ENCODE measurements at places on chromosomes 2 and 18.

DNA sequence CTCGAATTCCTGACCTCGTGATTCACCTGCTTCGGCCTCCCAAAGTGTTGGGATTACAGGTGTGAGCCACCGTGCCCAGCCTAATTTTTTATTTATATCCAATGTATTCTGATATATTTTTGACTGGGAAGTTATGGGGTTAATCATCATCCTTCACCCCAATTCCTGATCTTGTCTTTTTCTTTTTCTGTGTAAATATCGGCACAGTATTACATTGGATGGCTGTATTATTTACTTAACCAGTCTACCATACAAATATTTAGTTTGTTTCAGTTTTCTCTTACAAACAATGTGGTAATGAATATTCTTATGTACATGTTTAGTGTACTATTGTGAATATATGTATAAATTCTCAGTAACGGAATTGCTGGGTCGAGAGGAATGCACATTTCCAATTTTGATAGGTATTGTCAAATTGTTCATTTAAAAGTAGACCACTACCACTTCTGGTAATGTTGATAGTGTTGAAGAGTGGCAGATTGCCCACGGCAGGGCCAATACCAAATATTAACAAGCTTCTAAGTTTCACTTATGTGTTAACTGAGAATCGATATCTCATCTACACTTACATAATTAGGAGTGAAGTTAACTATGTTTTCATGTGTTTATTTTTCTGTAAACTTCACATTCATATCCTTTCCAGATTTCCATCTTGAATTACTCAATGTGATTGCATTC lies 196.7 kb downstream of the ALPK2 start:
- DNase-seq, result no peak

DNA sequence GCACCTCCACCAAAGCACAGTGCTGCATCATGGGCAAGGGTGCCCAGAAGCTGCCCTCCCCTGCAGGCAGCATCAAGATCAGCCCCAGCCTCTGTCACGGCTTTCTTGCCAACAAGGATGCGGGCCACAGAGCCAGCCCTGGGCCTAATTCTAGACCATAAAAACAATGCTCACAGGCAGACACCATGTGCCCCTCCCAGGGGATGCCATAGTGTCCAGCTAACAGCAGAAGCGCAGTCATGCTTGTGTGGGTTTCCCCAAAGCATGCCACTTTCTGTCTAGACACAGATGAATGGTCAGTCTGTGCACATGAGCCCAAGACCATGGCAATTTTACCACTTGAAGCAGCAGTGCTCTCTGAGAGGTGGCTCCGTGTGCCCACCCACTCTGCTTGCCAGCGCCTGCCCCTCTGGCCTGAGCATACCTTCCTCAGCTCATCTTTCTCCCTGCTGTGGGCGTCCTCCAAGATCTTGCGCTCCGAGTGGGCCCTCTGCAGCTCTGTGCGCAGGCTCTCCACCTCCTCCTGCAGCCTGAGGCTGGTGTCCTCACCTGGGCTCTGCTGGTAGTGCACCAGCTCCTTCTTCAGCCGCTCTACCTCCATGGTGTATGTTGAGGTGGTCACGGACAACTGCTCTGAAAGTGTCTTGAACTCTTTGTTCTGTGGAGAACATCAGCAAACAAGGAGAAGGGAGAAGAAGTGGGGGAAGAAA lies 81.3 kb upstream of the ACAA2 start:
- DNase-seq, result no peak

DNA sequence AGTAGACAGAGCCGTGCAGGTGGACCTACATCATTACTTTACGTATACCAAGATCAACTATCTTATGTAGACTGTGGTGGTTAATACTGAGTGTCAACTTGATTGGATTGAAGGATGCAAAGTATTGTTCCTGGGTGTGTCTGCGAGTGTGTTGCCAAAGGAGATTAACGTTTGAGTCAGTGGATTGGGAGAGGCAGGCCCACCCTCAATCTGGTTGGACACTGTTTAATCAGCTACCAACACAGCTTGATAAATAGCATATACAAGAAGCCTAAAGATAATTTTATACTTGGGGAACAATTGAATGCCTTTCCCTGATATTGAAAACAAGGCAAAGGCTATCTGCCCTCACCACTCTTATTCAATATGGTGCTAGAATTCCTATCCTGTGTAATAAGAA lies 604.2 kb upstream of the ZEB2 start:
- no peak for DNase-seq

DNA sequence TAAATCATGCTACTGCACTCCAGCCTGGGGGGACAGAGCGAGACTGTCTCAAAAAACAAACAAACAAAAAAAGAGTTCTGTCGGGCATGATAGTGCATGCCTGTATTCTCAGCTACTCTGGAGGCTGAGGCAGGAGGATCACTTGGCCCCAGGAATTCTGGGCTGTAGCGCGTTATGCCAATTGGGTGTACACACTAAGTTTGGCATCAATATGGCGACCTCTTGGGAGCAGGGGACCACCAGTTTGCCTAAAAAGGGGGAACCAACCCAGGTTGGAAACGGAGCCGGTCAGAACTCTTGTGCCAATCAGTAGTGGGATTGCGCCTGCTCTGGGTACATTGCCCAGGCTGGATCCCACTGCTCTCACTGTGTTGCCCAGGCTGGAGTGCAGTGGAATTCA lies 49.7 kb downstream of the SDC1 start:
- no peak for DNase-seq

- no peak for DNase-seq
Observed at GRCh38 chr2:196489371-196489770, 150.1 kb upstream of the CCDC150 start.

DNA sequence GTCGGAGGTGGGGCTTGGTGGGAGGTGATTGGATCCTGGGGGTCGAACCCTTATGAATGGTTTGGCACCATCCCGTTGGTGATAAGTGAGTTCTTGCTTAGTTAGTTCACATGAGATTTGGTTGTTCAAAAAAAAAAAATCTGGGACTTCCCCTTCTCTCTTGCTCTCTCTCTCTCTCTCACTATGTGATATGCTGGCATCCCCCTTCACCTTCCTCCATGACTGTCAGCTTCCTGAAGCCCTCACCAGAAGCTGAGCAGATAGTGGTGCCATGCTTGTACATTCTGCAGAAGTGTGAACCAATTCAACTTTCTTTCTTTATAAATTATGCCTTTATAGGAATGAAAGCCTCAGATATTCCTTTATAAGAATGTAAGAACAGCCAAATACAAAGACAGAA lies 269.7 kb upstream of the APCDD1 start:
- DNase-seq, result no peak

Data from C1 segment of cervical spinal cord (tissue), 14 donors.